HFFc6 (cell line): ENCODE measurements at places on chromosomes 12 and 14.

DNA sequence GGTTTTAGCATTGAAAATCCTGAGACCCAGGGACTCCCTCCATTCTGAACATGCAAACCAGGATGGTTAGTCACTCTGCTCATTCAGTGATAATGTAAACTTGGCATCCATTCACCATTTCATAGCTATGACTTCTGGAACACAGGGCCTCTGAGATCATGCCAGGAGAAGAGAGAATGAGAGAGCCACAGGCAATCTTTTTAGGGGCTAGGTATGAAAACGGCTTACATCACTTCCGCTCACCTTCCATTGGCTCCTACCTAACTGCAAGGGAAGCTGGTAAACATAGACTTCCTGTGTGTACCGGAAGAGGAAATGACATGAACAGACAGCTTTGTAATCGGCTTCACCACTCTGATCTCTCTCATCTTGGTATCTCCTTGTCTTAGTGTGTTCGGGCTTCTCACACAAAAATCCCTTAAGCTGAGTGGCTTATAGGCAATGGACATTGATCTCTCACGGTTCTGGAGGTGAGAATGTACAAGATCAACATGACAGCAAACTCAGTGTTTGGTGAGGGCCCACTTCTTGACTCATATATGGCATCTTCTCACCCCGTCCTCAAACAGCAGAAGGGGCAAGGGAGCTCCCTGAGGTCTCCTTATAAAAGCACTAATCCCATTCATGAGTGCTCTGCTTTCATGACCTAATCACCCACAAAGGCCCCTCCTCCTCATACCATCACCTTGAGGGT is 465.9 kb upstream of the TBX3 start:
- DNase-seq: peak; percentile 99

- no peak for DNase-seq
Measured at GRCh38 chr14:58584383-58584782, 53.4 kb upstream of the DACT1 start.

GRCh38 chr12:113318900-113319628 is 15.8 kb downstream of the SLC8B1 start:
- no peak for DNase-seq

GRCh38 chr12:75715323-75715644 is 203.9 kb upstream of the KRR1 start:
- DNase-seq: no peak

DNA sequence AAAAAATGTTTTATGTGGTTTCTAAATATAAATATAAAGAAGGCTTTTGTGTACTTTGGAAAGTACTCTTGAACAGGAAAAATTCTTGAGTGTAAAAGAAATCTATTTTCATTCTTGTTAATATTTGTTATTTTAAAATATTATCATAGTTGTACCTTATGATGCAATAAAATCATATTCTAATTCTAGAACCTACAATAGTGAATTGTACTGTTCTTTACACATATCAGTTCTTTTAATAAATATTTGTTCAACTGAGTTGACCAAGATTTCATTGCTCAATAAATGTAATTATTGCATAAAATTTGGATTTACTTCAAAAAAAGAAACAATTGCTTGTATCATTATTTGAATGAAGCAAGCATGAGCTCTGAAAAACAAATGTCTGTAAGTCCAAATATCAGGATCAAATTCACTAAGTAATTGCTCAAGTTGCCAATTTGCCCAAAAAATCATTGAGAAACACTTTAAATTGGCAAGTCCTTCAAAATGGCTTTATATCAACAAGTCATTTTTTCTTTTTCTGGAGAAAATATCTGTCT is 191.6 kb upstream of the SLC16A7 start:
- no peak for DNase-seq

DNA sequence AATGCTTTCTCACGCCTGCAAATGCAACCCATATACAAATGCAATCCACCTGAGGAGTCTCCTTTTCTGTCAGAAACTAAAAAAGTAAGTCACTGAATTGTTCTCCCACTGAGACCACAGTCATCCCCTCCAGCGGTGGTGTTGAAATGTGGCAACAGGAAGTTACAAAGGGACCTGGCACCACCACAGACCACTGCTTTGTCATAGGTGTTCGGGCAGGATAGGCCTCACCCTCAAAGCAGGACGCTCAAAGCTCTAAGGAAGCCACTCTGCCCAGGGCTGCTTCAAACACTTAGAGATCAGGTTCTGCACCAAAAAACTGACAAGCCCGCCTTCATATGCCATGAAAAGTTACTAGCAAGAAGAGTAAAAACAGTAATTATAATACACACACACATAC is 11.3 kb downstream of the PHLDA1 start:
- DNase-seq: peak; percentile 84

DNA sequence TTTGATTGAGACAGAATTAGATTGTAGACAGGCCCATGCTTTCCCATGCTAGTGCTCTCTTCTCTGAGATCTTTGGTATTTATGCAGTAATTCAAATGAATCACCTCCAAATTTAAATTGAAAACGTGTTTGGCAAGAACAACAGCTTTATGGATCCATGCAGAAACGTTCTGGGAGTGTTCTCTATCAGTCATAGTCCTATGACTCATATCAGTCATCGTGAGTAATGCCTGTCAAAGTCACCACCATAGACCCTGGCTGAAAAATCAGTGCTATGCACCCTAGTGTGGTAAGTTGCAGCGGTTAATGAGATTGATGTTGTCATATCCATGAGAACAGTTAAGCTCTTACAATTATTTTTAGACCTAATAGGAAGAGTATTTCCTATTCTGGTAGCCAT is 90.1 kb upstream of the FOXG1 start:
- no peak for DNase-seq

DNA sequence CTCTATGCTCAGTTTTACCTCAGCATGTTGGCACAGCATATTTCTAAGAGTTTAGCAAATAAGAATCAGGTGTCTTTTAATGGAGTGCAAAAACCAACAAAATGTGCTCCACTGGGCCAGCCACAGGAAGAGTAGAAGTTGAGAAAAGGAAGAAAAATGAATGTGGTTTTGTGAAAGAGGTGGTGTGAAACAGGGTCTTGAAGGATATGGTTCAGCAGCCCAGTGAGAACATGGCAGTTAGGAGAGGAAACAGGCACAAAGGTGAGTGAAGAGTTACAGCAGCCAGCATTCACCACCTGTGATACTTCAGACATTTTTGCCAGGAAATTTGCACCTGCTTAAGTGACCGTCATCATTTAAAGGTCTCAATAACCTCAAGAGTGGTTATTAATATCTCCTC is 2.4 kb downstream of the STAB2 start:
- DNase-seq: no peak

DNA sequence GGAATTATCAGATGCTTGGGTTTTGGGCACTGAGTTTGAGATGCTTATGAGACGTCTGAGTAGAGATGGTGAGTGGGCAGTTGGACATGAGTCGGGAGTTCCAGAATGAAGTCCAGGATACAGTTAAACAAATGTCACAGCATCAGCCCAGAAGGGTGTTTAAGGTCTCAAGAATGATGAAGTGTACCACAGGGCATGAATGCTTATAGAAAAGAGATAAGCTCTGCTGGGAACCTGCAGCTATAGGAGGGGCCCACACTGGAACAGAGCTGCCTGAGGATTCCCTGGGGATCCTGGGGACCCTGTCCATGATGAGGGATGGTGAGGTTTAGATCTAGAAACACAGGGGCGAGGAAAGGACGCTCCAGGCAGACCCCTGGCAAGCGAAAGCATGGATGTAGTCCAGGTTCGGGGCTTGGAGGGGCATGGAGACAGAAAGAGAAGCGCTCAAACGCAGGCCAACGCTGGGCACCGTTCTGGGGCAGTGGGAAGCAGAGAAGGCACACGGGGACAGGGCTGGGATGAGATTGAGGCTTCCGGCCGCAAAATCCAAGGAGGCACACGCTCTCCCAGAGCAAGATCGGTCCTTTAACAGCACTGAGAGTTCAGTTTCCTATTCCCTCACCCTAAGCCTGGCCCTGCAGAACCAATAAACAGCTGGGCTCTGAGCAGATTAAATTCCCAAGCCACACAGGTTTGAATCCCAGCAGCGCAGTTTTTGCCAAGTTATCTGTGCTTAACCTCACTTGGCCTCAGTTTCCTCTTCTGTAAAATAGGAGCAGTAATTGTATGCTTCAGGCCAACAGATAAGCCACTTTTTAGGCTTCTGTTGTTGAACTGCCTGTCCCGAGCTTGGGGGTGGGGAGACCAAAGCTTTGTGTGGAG is 52.9 kb downstream of the EID3 start:
- DNase-seq: no peak

- DNase-seq: peak; percentile 66
Measured at GRCh38 chr14:73713803-73714655, at the start of gene PNMA1. Gene PNMA1, minus strand, starts transcription at chr14:73714384. Its CDS starts 745 bp downstream, at chr14:73713639.

- DNase-seq: peak; percentile 86
Measured at GRCh38 chr12:2244013-2244861, 191.4 kb downstream of the CACNA1C start.

- DNase-seq: peak; percentile 38
Measured at GRCh38 chr14:49679271-49679670, 8.7 kb downstream of the POLE2 start.

DNA sequence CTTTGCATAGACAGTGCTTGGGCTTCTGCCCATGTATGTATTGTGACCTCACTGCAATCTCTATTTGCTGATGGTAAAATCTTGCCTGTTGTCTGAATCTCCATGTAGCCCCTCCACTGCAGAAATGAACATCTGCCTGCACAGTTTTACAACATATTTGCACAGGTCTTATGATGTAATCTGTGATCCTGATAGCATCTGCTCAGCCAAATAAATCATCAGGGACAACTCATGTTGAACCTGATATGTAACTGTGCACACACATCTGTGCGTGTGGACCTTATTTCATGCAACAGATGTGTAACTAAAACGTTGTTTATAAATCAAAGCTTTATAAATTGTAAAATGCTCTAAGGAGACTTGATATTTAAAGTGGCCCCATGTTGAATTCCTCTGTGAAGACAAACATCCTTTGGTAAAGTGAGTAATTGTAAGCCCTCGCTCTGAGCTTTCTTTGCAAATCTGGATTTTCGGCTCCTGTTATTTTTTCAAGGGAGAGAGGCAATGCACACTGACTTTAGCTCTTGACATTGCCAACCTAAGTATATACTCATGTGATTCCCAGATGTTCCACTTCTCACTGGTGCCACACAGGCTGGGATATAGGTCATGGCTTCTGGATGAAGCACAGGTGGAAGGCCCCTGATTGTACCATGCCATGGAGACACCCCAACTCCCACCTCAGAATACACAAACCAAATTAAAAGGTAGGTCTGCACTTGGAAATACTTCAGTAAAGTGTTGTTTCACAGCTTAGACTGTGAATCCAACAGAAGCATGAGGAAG is 371.3 kb downstream of the GRIN2B start:
- no peak for DNase-seq

DNA sequence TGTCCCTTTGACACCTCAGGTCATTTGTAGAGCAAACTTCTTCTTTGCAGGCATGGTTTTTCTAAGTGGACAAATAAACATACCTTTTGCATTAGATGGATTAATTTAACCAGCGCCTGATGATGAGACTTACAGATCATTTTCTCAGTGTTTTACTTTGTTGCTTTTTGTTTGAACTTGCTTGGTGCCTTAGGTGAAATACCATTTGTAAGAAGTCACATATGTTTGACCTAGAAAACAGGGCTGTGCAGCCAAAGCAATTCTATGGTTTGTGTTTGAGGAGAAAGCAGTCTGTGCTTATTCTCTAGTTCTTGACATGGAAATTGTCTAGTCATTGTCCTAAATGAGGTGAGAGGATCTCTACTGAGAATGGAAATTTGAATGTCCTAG is 111.1 kb downstream of the DIP2B start:
- DNase-seq: peak; percentile 76

- DNase-seq: no peak
Measured at GRCh38 chr14:49984424-49984823, 91.5 kb downstream of the ARF6 start.

DNA sequence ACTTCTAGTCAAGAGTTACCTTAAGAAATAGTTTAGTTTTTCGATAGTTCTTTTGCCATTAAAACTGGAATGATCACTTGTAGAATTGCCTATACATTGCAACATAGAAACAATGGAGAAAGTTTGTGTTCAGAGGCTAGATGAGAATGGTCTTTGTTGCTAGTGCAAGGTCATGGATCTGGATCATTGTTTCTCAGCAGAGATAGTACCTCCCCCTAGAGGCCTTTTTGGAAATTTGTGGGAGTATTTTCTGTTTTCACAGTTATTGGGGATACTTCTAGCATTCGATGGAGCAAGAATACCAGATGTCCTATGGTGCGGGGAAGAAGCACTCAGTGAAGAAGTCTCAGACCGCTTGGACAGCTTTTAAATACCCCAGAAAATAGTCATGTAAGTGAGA is 138.8 kb upstream of the HMGA2 start:
- DNase-seq: peak; percentile 41

- no peak for DNase-seq
Measured at GRCh38 chr12:131112700-131113290, 159.1 kb downstream of the ADGRD1 start.

DNA sequence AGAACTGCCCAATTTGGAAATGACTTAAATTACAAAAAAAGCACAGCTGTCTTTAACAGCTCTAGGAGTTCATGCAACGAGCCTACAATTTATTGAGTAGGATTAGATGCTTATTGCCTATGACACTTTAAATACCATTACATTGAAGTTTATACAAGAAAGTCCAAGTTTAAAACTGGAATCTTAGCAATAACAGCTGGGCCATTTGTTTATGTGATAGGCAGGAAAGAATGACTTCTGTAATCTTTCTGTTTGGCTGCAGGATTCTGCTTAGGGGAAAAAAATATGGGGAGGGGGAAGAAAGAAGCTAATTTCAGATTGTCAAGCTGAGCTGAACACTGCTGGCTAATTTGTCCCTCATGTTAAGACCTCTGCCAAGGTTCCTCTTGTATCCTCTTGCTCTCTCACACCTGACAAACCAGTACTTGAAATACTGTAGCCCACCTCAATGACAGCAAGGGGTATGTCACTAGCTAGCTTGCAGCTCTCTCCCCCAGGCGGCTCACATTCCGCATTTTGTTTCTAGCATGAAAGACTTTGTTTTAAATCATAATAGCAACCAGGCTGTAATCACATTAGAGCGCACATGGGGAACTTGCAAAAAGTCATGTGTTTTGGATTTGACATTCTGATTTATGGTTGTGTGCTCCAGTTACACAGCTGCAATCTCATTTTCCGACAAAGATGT is 384.8 kb downstream of the BMP4 start:
- no peak for DNase-seq

DNA sequence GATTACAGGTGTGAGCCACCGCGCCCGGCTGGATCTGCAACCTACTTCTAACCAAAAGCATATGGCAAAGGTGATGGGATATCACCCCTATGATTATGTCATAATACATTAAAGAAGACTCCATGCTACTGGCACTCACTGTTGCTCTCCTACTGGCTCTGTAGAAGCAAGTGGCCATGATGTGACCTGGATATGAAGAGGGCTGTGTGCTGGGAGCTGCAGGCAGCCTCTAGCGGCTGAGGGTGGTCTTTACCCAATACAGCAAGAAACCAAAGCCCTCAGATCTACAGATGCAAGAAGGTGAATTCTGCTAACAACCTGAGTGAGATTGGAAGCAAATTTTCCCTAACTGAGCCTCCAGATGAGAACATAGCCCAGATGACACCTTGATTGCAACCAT is 34.2 kb upstream of the TRIM9 start:
- no peak for DNase-seq

- no peak for DNase-seq
Measured at GRCh38 chr12:130576371-130576816, 139.7 kb downstream of the RIMBP2 start.
